ENCODE measurements at places on chromosomes 4 and X. TPM values are rescaled to one million over a fixed set of nuclear protein-coding genes. Genes with fewer than 3 reads are reported as not detected.
A peak's percentile ranks its signal among the peaks of the same experiment; 100 is the strongest.

GRCh38 chr4:163558539-163559044 is 64.1 kb downstream of the TMA16 start:
- no peaks in the 10 kb centered on the region for H3K27me3 ChIP-seq
- no peak overlapping the region for H3K27ac ChIP-seq
- H3K36me3 ChIP-seq: no peaks in the 10 kb centered on the region
- H3K4me1 ChIP-seq: no peaks in the 10 kb centered on the region
- no peak overlapping the region for H3K4me3 ChIP-seq

GRCh38 chrX:129961180-129962083 is 21.0 kb upstream of the BCORL1 start:
- no peaks in the 10 kb centered on the region for H3K27me3 ChIP-seq
- no peak overlapping the region for H3K4me3 ChIP-seq
- DNase-seq: peak; percentile 80

GRCh38 chr4:96599752-96600151 is 759.9 kb downstream of the PDHA2 start:
- H3K4me3 ChIP-seq: no peak overlapping the region
- H3K27me3 ChIP-seq: no peaks in the 10 kb centered on the region
- H3K4me1 ChIP-seq: no peaks in the 10 kb centered on the region
- DNase-seq: no peak
- H3K36me3 ChIP-seq: no peaks in the 10 kb centered on the region
- H3K27ac ChIP-seq: no peak overlapping the region

GRCh38 chr4:181619651-181620050 is 623.6 kb upstream of the TENM3 start:
- no peak overlapping the region for H3K4me3 ChIP-seq
- H3K27me3 ChIP-seq: no peaks in the 10 kb centered on the region
- no peak overlapping the region for H3K27ac ChIP-seq
- no peak for DNase-seq
- H3K4me1 ChIP-seq: no peaks in the 10 kb centered on the region

- no peaks in the 10 kb centered on the region for H3K4me1 ChIP-seq
- DNase-seq: no peak
- no peaks in the 10 kb centered on the region for H3K36me3 ChIP-seq
- H3K4me3 ChIP-seq: no peak overlapping the region
Observed at GRCh38 chr4:813900-814299, 12.0 kb downstream of the CPLX1 start.

GAGE12J gene
- not detected for polyA plus RNA-seq

GABRA4 gene
- 0.04 TPM for polyA plus RNA-seq

GRCh38 chr4:124941267-124941666 is 228.7 kb upstream of the ANKRD50 start:
- H3K36me3 ChIP-seq: no peaks in the 10 kb centered on the region
- no peak for DNase-seq
- no peak overlapping the region for H3K4me3 ChIP-seq
- H3K27ac ChIP-seq: no peak overlapping the region

GRCh38 chr4:76053730-76054129 is 17.9 kb upstream of the CXCL11 start:
- no peak overlapping the region for H3K27ac ChIP-seq
- no peaks in the 10 kb centered on the region for H3K4me1 ChIP-seq
- DNase-seq: no peak
- H3K4me3 ChIP-seq: no peak overlapping the region
- no peaks in the 10 kb centered on the region for H3K27me3 ChIP-seq

MAGEB10 gene
- polyA plus RNA-seq: not detected

DNA sequence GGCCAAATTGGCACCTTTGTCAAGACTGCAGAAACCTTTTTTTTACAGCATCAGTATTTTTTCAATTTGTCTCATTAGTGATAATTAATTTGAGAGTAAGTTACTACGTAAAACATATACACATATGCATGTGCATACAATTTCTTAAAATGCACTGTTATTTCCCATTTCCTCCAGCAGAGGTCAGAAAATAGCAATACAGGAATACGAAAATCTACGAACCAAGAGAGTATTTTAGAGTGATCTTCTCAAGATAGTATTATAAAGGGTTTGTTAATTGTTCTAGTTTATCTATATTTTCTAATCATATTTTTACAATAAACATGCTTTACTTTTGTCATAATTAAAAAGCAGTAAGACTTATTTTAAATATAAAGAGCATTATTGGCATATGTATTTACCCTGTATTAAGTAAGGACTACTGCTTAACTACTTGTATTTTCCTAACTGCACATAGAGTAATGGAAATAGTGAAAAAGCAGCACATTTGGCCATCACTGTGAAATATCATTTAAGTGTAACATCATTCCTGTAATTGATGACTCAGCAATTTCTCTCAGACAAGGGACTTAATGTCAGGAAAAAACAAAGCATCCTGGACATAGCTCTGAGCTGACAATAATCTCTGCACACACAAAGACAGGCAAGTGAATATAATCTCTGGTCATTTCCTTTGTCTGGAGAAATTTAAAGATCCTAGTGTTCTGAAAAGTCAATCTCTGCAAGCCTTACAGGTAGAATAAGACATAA is 45.6 kb downstream of the MAOB start:
- H3K4me3 ChIP-seq: no peak overlapping the region
- peak; percentile 26 for DNase-seq
- H3K36me3 ChIP-seq: no peaks in the 10 kb centered on the region
- no peak overlapping the region for H3K27ac ChIP-seq

KIAA1210 gene
- polyA plus RNA-seq: not detected

DNA sequence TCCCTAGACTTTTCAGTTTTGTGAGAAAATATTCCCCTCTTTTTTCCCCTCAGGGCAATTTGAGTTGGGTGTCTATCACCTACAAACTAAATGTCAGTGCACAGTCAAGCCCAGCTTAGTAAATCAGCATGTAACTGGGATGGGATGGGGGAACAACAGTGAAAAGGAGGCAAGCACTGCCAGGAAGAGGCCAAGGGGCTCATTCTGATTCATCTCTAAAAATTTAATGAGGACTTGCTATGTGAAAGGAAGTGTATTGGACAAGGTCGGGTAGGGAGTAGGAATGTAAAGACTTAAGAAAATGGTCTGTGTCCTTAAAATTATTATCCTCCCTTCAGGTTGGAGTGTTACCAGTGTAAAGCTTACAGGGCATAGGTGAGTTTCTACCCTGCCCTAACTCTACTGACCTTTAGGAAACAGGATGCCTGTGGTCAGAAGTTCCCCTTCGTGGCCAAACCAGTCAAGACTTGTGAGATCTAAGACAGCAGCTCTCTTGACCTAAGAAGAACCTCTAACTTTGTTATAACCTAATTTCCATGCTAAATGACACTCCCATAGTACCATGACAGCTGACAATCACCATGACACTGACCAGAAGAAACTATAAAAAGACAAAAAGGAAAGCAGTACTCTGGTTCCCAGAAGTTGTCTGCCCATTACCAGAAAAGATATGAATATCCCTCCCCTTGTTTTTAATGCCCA is 194.4 kb upstream of the LDB2 start:
- H3K27me3 ChIP-seq: no peaks in the 10 kb centered on the region
- H3K27ac ChIP-seq: no peak overlapping the region
- H3K4me3 ChIP-seq: no peak overlapping the region
- no peaks in the 10 kb centered on the region for H3K36me3 ChIP-seq
- no peak for DNase-seq
- no peaks in the 10 kb centered on the region for H3K4me1 ChIP-seq

DNA sequence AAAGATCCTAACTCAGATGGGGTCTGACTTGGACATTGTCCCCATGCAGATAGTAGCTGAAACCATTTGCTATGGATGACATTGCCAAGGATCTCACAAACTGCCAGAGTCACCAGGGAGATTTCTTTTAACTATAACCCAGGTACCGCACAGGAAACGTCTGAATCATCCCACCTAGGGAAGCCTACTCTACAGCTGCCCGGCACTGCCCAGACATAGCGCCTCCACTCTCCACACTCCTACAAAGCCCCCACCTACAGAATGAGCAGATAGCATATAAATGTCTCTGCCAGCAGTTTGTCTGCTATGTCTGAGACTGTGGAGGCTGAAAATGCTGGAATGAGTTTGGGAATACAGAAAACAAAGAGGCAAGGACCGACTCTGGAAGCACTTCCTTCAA is 32.3 kb downstream of the TRIM61 start:
- peaks cover 4% of the 10 kb centered on the region for H3K27me3 ChIP-seq
- DNase-seq: no peak
- H3K4me3 ChIP-seq: no peak overlapping the region
- H3K36me3 ChIP-seq: no peaks in the 10 kb centered on the region
- no peak overlapping the region for H3K27ac ChIP-seq

- H3K36me3 ChIP-seq: no peaks in the 10 kb centered on the region
- peak; percentile 56 for DNase-seq
- no peaks in the 10 kb centered on the region for H3K27me3 ChIP-seq
- no peaks in the 10 kb centered on the region for H3K4me1 ChIP-seq
- no peak overlapping the region for H3K4me3 ChIP-seq
Observed at GRCh38 chr4:119559044-119559647, 69.5 kb downstream of the PDE5A start.

- peak; percentile 48 for DNase-seq
- H3K27ac ChIP-seq: peak overlapping the region; percentile 94
- H3K4me3 ChIP-seq: peak overlapping the region; percentile 96
- H3K36me3 ChIP-seq: no peaks in the 10 kb centered on the region
- peaks cover 24% of the 10 kb centered on the region for H3K4me1 ChIP-seq
Observed at GRCh38 chrX:37350034-37350365, 836 bp downstream of the PRRG1 start.

- no peaks in the 10 kb centered on the region for H3K4me1 ChIP-seq
- H3K4me3 ChIP-seq: no peak overlapping the region
- H3K27ac ChIP-seq: no peak overlapping the region
Observed at GRCh38 chr4:70110917-70111316, 43.1 kb upstream of the PRR27 start.

FAT4 gene
- 3.3 TPM for polyA plus RNA-seq

DNA sequence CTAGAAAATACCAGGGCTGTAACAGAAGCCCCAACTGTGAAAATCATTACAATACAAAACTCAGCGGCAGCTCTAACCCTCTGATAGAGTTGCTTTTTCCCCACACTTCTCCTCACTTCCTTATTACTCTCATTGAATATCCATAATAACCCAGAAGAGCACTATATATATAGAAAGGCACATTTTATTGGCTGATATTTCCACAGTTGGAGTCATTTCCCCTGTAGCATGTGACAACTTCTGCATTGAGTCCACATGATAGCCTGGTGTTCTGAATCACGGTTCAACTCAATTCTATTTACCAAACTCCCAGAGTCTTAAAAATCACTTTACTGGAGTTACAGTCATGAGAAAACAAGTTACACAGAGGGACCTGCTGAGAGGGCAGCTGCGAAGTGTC is 46.6 kb upstream of the NWD2 start:
- no peak overlapping the region for H3K4me3 ChIP-seq
- no peak for DNase-seq
- H3K36me3 ChIP-seq: no peaks in the 10 kb centered on the region
- H3K27me3 ChIP-seq: no peaks in the 10 kb centered on the region

DNA sequence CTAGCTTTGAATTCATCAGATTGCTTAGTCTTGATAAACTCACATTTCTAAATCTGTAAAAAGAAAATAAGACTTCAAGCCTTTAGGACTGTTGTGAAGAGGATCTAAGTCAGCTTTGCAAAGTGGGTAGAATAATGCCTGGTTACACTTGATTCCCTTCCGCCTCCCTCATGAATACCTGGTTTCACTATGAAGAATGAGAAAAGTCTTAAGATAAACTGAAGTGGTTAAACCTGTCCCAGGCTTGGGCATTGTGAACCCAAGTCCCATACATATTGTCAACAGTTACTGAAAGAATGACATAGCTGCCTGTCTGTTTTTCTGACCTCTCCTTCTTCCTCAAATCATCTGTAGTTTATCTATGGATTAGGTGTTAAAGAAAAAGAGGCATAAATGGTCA is 16.7 kb upstream of the GBA3 start:
- H3K27me3 ChIP-seq: no peaks in the 10 kb centered on the region
- H3K4me3 ChIP-seq: no peak overlapping the region
- H3K4me1 ChIP-seq: peaks cover 11% of the 10 kb centered on the region
- H3K27ac ChIP-seq: peak overlapping the region; percentile 9
- DNase-seq: no peak

- no peak overlapping the region for H3K4me3 ChIP-seq
- no peak overlapping the region for H3K27ac ChIP-seq
- H3K4me1 ChIP-seq: no peaks in the 10 kb centered on the region
- DNase-seq: peak; percentile 5
Observed at GRCh38 chrX:116232833-116233232, 62.3 kb downstream of the AGTR2 start.

DNA sequence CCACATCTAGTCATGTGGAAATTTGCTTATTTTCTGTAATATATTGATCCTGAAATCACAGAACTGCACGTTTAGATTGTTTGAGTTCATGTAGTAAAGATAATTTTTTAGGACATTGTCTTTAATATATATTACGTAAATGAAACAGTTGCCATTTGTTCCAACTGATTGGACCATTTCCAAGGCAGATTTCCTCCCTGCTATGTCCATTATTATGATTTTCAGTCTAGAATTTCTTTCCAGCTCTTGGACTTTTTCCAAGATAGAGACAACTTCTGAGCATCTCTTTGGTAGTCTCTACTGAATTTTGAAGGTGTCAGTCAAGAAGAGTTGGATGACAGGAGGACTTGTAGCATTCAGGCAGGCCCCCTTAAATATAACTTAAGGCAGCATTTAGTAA is 94.6 kb downstream of the STIM2 start:
- no peak overlapping the region for H3K4me3 ChIP-seq
- H3K4me1 ChIP-seq: no peaks in the 10 kb centered on the region
- H3K27me3 ChIP-seq: no peaks in the 10 kb centered on the region
- H3K36me3 ChIP-seq: no peaks in the 10 kb centered on the region
- no peak overlapping the region for H3K27ac ChIP-seq

SLC2A9 gene
- polyA plus RNA-seq: 7.1 TPM

DNA sequence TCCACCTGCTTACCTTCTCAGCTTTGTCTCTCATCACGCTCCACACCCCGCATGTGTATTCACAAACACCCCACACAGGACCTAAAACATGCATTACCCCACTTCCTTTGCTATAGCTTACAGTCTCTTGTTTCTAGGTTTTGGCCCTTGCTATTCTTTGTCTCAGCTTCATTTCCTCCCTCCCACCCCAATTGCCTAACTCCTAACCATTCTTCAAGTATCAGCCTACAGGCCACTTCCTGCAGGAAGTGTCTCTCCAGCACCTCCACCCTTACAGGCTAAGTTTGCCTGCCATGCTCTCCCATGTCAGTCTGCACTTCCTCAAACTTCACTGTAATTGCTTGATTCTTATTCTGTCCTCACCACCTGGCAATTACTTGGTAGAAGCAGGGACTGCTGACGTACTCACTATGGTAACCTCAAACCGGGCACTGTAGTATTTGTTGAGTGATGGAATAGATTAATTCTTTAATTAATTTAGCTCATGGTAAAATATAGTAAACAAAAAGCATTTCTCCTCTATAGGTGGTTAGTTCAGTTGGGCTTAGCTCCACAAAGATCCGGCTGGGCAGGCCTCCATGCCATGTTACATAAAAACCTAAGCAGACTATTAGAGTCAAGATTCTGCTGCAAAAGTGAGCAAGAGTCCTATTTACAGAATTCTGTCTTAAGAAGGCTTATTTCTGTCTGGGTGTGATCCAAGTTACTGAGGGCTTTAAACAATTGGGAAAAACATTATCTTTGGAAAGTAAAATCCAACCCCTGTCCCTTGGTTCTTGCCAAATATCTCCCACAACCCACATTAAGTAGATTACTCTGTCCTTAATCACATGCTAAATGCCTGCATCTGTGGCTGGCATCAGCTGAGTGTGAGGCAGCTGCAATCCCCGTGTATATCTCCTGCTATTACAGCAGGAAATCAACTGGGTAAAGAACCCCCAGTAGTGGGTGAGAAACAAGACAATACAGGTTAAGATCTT is 124.7 kb upstream of the CPEB2 start:
- no peaks in the 10 kb centered on the region for H3K36me3 ChIP-seq
- H3K27me3 ChIP-seq: no peaks in the 10 kb centered on the region
- H3K27ac ChIP-seq: peak overlapping the region; percentile 14
- DNase-seq: no peak

All from hepatocyte (in vitro differentiated cells).